ENCODE measurements at places on chromosomes 3 and 15.

DNA sequence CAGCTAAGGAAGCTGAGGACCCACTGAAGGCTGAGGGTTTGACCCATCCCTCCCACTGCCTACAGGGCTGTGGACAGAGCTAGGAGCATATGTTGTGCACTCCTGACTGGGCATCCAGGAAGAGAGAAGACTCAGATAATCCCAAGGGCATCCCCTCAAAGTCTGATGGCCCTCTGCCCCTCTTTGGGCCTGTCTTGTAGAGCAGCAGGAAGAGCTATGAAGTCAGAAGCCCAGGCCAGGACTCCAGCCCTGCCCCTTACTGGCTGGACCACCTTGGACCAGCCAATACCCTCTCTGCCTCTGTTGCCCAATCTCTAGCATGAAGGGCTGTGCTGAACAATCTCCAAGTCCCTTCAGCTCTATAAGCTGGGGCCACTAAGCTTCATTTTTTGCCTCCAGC is 210.8 kb downstream of the RPLP1 start:
- DNase-seq, result no peak

DNA sequence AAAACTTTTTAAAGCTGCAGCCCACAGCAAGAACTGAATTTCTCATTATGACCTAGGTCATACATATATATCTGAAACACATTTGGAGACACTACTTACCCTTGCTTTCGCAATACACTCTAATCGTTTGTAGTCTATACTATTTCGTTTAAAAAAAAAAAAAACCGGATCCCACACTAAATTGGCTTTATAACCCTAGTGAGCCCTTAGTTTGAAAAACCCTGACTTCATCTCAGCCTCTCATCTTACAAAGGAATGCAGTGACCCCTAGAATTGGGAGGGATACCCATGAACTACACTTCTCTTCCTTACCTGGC is 4.2 kb downstream of the RARRES1 start:
- no peak for DNase-seq

GRCh38 chr3:101182734-101183133 is 137.6 kb downstream of the IMPG2 start:
- no peak for DNase-seq

DNA sequence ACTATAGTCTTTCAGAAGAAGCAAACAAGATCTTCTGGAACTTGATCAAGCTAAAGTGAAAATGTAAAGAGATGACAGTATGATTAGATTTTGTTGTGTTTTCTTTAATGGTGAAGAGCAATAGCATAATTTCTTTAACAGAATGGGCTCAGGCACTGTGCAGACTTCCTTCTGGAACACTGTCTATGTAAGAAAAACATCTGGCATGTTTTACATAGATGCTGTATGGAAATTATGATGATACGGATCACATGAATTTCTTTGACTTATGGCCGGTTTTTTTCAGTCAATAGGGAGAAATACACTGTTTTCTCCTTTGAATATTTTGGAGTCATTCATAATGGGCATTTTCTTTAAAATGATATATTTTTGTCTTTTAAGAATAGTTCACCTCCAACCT is 42.6 kb downstream of the PHLDB2 start:
- no peak for DNase-seq

- DNase-seq, result no peak
Measured at GRCh38 chr3:118626453-118626852, 408.2 kb downstream of the IGSF11 start.

- no peak for DNase-seq
Measured at GRCh38 chr3:99711351-99711750, 73.0 kb downstream of the COL8A1 start.

DNA sequence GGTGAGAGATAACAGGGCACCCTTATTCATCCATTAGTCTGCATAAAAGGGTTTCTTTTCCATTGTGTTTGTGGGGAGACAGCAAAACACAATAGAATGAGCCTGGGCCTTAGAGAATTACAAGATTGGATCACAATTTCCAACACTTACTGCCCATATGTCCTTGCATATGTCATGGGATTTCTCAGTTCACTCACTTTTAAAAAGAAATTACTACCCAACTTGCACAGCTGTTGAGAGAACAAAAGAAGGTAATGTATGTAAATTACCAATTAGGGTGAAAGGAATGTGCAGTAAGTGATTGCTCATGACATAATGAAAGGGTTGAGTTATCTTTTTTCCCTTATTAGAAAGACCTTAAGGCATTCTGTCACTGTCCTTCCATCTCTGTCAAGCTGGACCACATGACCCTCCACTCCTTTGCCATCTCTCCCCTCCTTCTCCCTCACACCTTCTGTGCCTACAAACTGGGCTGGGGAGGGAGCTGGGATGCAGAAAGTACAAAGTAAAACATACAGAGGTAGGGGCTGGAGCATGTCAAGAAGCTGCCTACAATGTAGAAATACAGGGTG is 244.2 kb downstream of the ZMAT3 start:
- DNase-seq, result no peak

DNA sequence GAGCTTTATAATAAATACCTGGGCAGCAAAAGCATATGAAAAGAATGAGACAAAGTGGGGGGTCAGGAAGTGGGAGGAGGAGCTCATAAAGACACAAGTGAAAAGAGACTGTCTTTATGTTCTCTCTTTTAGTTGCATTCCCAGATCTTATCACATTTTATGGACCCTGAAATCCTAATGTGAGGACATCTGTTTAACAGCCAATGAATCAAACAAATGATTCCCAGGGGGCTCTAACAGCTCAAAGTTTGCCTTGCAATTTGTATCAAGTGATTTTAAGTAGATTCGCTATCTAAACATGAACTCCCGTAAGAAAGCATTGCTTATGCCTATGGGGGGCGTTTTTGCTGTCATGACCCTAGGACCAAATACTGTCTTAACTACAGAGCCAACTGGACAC is 332.3 kb upstream of the CNTN4 start:
- no peak for DNase-seq

GRCh38 chr3:38828681-38829080 is 12.7 kb upstream of the SCN10A start:
- DNase-seq, result no peak

DNA sequence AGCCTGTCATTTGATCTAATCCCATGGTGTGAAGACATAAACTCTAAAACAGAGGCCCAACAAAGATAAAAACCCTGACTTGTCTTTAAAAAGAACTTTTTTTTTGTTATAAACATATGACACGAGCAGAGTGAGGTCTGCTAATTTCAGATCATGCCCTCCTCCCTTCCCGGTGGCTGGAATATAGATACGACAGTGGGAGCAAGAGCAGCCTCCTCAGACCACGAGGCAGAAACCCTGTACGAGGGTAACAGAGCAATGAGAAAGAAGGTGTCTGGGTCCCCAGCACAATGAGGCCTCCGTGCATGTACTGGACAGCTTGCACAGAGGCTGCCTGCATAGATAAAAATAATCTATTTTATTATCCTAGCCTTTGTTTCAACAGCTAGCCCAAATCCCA is 5.8 kb downstream of the TPRA1 start:
- DNase-seq, result no peak

- DNase-seq, result no peak
Measured at GRCh38 chr3:46865031-46865507, 1.8 kb upstream of the MYL3 start.

DNA sequence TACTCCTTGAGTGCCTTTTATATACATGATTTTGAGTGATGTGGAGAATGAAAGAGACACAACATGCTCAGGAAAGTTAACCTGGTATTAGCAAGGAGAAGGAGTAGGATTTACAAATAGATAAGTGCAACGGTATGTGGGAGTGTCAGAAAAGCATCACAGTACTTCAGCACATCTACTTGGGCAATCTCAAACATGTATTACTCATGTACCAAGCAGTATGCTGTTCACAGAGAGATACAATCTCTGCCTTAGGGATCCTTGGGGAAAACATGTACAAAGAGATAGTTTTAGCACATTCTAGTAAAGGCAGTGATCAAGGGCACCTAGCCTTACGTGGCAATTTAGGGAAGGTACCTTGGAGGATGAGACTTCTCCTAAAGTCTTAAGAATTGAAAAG is 146.5 kb downstream of the FILIP1L start:
- no peak for DNase-seq

DNA sequence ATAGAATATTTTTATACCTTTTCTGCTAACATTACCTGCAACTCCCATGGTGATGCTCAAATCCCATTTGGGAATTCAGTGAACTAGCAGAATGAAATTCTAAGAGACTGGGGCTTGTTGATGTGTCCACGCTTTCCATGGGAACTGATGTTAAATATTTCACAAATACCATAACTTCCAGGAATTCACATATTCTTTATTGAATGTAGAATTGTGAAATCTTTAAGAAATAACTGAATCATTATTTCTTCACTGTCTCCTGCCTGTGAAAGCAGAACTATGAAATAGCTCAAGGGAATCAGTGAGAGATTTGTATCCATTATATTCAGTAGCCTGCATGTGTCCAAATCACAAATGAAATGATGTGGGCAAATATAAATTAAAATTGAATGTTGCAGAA is 130.8 kb downstream of the SERPINI1 start:
- no peak for DNase-seq

DNA sequence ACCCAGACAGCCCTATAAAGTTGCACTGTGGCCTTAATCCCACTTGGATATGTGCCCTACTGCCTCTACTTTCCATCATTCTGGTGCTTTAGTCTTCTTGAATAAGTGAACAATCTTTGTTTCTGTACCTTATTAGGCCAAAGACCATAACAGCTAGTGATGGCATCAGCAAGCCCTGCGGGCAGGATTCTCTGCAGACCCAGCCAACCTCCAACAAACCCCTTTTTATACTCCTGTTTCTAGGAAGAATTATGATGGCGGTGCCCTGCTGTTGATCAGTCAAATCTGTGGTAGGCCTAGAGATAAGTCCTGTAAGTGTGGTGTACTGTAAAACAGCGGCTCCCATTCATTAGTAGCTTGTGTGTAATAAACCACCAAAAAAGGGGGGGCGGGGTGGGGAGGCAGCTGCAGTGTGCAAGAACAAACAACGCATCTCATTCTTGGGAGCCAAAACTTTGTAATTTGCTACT is 40.5 kb downstream of the SOX2 start:
- no peak for DNase-seq

DNA sequence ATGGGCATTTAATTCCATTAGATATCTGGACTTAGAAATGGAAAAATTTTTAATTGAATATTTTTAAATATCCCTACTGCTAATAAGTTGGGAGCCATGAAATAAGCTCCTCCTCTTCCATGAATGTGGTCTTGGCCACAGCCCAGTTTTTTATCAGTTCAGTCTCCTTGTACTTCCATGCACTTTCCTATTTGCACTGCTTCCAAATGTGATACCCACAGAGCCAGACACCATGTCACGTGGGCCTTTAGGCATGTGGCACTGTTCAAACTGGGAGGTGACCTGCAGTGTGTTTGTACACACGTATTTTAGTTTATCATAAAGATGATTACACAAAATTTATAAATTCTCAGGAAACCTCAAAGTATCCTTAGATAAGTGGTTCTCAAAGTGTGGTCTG is 80.1 kb upstream of the DGKG start:
- DNase-seq, result no peak

Data from NCI-H2029 treated with DMSO at 0.1 percent for 48 hours (cell line).